ENCODE measurements at places on chromosomes 7 and 10. TPM values are rescaled to one million over a fixed set of nuclear protein-coding genes. Genes with fewer than 3 reads are reported as not detected.

The ELN gene
- not detected for total RNA-seq

The ADARB2 gene
- total RNA-seq, result 13.6 TPM

The HTR5A gene
- total RNA-seq, result not detected

The FXYD4 gene
- not detected for total RNA-seq

The TMEM72 gene
- total RNA-seq, result not detected

The EGR2 gene
- total RNA-seq, result 14.2 TPM

The NRG3 gene
- total RNA-seq, result not detected

The ZNF316 gene
- 55.4 TPM for total RNA-seq

The ANXA8 gene
- not detected for total RNA-seq

The SLC26A3 gene
- total RNA-seq, result not detected

The MEOX2 gene
- total RNA-seq, result not detected

The HOXA4 gene
- total RNA-seq, result not detected

The STEAP2 gene
- not detected for total RNA-seq

The ZNF503 gene
- 3.6 TPM for total RNA-seq

Measured in naive thymus-derived CD4-positive, alpha-beta T cell (primary cell).